A673 (cell line): ENCODE measurements at places on chromosomes 2 and 18. TPM values are rescaled to one million over a fixed set of nuclear protein-coding genes. Genes with fewer than 3 reads are reported as not detected.

The MAPRE2 gene
- total RNA-seq: 14.7 and 16.4 TPM in 2 replicates

The SERPINB10 gene
- not detected in 2 replicates for total RNA-seq

The ZNF2 gene
- 4.6 and 5.6 TPM in 2 replicates for total RNA-seq

The HOXD12 gene
- 0.58 and 0.72 TPM in 2 replicates for total RNA-seq

The TMEM198 gene
- total RNA-seq: 4.6 and 7.6 TPM in 2 replicates

The GCG gene
- not detected in 2 replicates for total RNA-seq

The FBXO41 gene
- 8.6 and 11.5 TPM in 2 replicates for total RNA-seq

The CPLX4 gene
- total RNA-seq: not detected in 2 replicates

The CMPK2 gene
- 3.3 and 4.6 TPM in 2 replicates for total RNA-seq

The CCDC74A gene
- 7.0 and 11.0 TPM in 2 replicates for total RNA-seq

The FER1L5 gene
- total RNA-seq: 1.2 TPM in 2 replicates

The AOX1 gene
- 2.4 and 3.1 TPM in 2 replicates for total RNA-seq

The GMPPA gene
- 32.1 and 45.8 TPM in 2 replicates for total RNA-seq

The EFR3B gene
- 0.76 and 1.0 TPM in 2 replicates for total RNA-seq

The RSAD2 gene
- total RNA-seq: 2.1 and 2.2 TPM in 2 replicates

The ALPP gene
- total RNA-seq: not detected in 2 replicates

The INHBB gene
- total RNA-seq: 0.09 TPM in 2 replicates

The CRYGD gene
- not detected in 2 replicates for total RNA-seq

The CHMP1B gene
- 17.1 and 19.1 TPM in 2 replicates for total RNA-seq

The MSTN gene
- not detected in 2 replicates for total RNA-seq

The PTPRN gene
- total RNA-seq: 0.30 TPM in 1 of 2 replicates, not detected in the other

The GREB1 gene
- 1.3 and 1.5 TPM in 2 replicates for total RNA-seq

The MALT1 gene
- 23.0 and 24.4 TPM in 2 replicates for total RNA-seq

The ZSWIM2 gene
- total RNA-seq: not detected in 2 replicates

The ADGRF3 gene
- 0.39 and 1.1 TPM in 2 replicates for total RNA-seq

The DTNA gene
- 18.6 and 20.0 TPM in 2 replicates for total RNA-seq

The ALPG gene
- total RNA-seq: not detected in 2 replicates

The CPO gene
- total RNA-seq: not detected in 2 replicates

The DSG1 gene
- not detected in 2 replicates for total RNA-seq

The ACADL gene
- 0.15 TPM in 1 of 2 replicates, not detected in the other for total RNA-seq

The HOXD11 gene
- total RNA-seq: 107 and 123 TPM in 2 replicates

The EML6 gene
- 1.7 and 1.9 TPM in 2 replicates for total RNA-seq

The VWA3B gene
- total RNA-seq: not detected in 2 replicates

The NPHP1 gene
- total RNA-seq: 4.5 and 6.1 TPM in 2 replicates

The RAB27B gene
- 0.04 TPM in 1 of 2 replicates, not detected in the other for total RNA-seq

The SERPINB12 gene
- total RNA-seq: not detected in 2 replicates

The IRS1 gene
- total RNA-seq: 27.9 and 29.3 TPM in 2 replicates

The RRM2 gene
- 414 and 486 TPM in 2 replicates for total RNA-seq

The KLHL30 gene
- total RNA-seq: 0.09 TPM in 1 of 2 replicates, not detected in the other

The UGT1A1 gene
- total RNA-seq: not detected in 2 replicates

The CCDC195 gene
- not detected in 2 replicates for total RNA-seq

The SCN3A gene
- 0.04 and 0.07 TPM in 2 replicates for total RNA-seq

The HOXD9 gene
- total RNA-seq: 63.0 and 64.9 TPM in 2 replicates

The DSEL gene
- 24.9 and 30.8 TPM in 2 replicates for total RNA-seq

The SPHKAP gene
- 10.3 and 12.8 TPM in 2 replicates for total RNA-seq

The MXD1 gene
- total RNA-seq: 2.7 and 3.7 TPM in 2 replicates

The ASAP2 gene
- 45.1 and 46.8 TPM in 2 replicates for total RNA-seq
